ENCODE measurements at places on chromosomes 3 and 15.

GRCh38 chr15:45744236-45744589 is 109.4 kb downstream of the SQOR start:
- DNase-seq: no peak

DNA sequence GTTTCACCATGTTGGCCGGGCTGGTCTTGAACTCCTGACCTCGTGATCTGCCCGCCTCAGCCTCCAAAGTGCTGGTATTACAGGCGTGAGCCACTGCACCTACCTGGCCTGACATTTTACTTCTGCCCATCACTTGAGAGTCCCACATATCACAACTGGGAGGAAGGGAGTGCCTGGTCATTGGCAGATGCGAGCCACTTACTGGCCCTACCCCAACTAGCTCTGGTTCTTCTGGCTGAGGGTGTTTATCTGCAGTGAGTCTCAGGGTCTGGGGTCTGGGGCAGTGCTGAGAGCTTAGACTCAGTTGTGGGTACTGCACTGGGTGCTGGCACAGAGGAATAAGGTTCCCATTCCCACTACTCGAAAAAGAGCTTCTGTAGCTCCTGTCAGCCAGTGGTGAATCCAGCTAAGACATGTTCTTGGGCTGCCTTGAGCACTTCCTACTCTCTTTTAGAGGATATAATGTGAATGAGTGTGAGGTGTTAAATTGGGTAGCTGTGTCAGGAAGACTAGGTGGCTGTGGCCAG is 30.2 kb downstream of the DAG1 start:
- no peak for DNase-seq

DNA sequence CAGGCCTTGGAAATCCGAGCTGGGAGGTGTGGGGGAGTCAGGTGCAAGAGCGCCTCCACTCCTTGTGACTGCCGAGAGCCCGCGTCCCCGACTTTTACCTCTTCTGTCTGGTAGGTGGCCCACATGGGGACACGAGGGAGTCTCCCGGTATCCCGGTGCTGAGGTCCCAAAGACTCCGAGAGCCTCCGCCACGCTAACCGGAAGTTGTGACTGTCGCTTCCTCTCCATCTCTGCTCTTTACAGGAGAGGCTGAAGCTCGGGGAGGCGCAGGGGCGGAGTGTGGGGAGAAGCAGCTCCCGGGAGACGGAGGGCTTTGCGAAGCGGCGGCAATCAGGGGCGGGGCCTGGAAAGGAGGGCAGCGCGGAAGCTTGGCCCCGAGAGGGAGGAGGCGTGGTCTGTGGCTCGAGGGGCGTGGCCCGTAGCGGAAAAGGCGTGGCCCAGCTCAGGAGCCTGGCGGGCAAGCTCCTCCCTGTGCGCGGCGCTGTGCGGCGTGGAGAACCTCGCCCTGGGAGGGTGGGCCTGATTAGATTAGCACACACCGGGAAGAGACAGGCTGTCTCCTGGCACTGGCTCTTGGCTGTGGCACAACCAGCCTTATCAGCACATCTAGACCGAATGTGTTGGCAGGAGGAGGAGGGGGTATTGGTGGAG is 143.9 kb downstream of the GABRB3 start:
- peak; percentile 4 for DNase-seq

- DNase-seq: peak; percentile 22
Measured at GRCh38 chr15:34993877-34994276, 5.8 kb upstream of the ZNF770 start.

GRCh38 chr3:150248116-150248887 is 159.8 kb upstream of the TSC22D2 start:
- DNase-seq: no peak

Data from stimulated activated naive CD8-positive, alpha-beta T cell treated with anti-CD3 and anti-CD28 coated beads, Interleukin-15, Interleukin-2, amounts not matched to agents 100 U/mL and 50 U/mL, for 24 hours (primary cell).